A549 treated with DMSO at 1 μM for 4 hours (cell line): ENCODE measurements at places on chromosomes 12 and 14. TPM values are rescaled to one million over a fixed set of nuclear protein-coding genes. Genes with fewer than 3 reads are reported as not detected.

The NANOG gene
- not detected in 5 replicates for total RNA-seq

The CLEC12A gene
- total RNA-seq: not detected in 5 replicates

The KRT78 gene
- 0.07 to 0.19 TPM (median 0.16 TPM) in 3 of 5 replicates, not detected in the others for total RNA-seq

The PKP2 gene
- total RNA-seq: 2.2 to 2.9 TPM (median 2.2 TPM) in 5 replicates

The TDRD9 gene
- total RNA-seq: 0.06 TPM in 1 of 5 replicates, not detected in the others

The RILPL1 gene
- 9.3 to 13.8 TPM (median 12.2 TPM) in 5 replicates for total RNA-seq

The CRADD gene
- 9.6 to 15.8 TPM (median 10.9 TPM) in 5 replicates for total RNA-seq

The POTEM gene
- total RNA-seq: not detected in 5 replicates

The RND1 gene
- 17.0 to 23.9 TPM (median 19.9 TPM) in 5 replicates for total RNA-seq

The GDF3 gene
- total RNA-seq: not detected in 5 replicates

The HOXC6 gene
- 4.5 to 5.5 TPM (median 5.0 TPM) in 5 replicates for total RNA-seq

The MYH6 gene
- not detected in 5 replicates for total RNA-seq

The WSB2 gene
- total RNA-seq: 70.1 to 76.2 TPM (median 74.9 TPM) in 5 replicates

The CMTM5 gene
- not detected in 5 replicates for total RNA-seq

The IL22 gene
- not detected in 5 replicates for total RNA-seq

The SLC16A7 gene
- 0.15 to 0.36 TPM (median 0.23 TPM) in 5 replicates for total RNA-seq

The KLHL33 gene
- not detected in 5 replicates for total RNA-seq

The PLBD1 gene
- total RNA-seq: 4.0 to 6.3 TPM (median 4.7 TPM) in 5 replicates

The C12orf60 gene
- total RNA-seq: 1.4 to 2.2 TPM (median 1.8 TPM) in 5 replicates

The IFNG-AS1 gene
- not detected in 5 replicates for total RNA-seq

The SDR9C7 gene
- total RNA-seq: not detected in 5 replicates

The LAG3 gene
- total RNA-seq: 0.47 to 2.2 TPM (median 1.4 TPM) in 5 replicates

The KLHDC1 gene
- 0.12 to 0.29 TPM (median 0.24 TPM) in 5 replicates for total RNA-seq

The MMP19 gene
- total RNA-seq: 0.06 to 0.24 TPM (median 0.13 TPM) in 5 replicates

The FOXG1 gene
- total RNA-seq: 0.08 to 0.15 TPM (median 0.09 TPM) in 5 replicates

The TRIM9 gene
- total RNA-seq: 8.9 to 10.8 TPM (median 10.1 TPM) in 5 replicates

The FAR2 gene
- not detected in 5 replicates for total RNA-seq

The ITPK1 gene
- 48.1 to 55.1 TPM (median 49.6 TPM) in 5 replicates for total RNA-seq

The RERGL gene
- total RNA-seq: not detected in 5 replicates

The KRT2 gene
- 0.04 TPM in 1 of 5 replicates, not detected in the others for total RNA-seq

The SMOC1 gene
- total RNA-seq: 16.7 to 26.5 TPM (median 21.2 TPM) in 5 replicates

The JPH4 gene
- 0.05 to 0.07 TPM in 2 of 5 replicates, not detected in the others for total RNA-seq

The RGS6 gene
- total RNA-seq: not detected in 5 replicates

The CD9 gene
- total RNA-seq: 229 to 259 TPM (median 235 TPM) in 5 replicates

The FAM222A gene
- total RNA-seq: 3.9 to 7.6 TPM (median 6.5 TPM) in 5 replicates

The HOXC13 gene
- total RNA-seq: 5.4 to 10.5 TPM (median 9.0 TPM) in 5 replicates

The GOLGA5 gene
- 22.9 to 31.6 TPM (median 28.5 TPM) in 5 replicates for total RNA-seq

The SLC17A8 gene
- 0.05 TPM in 1 of 5 replicates, not detected in the others for total RNA-seq

The MMP17 gene
- 10.6 to 15.8 TPM (median 12.6 TPM) in 5 replicates for total RNA-seq

The GALNT16 gene
- total RNA-seq: 2.5 to 4.2 TPM (median 3.6 TPM) in 5 replicates

The KLRD1 gene
- total RNA-seq: not detected in 5 replicates

The CLEC2D gene
- total RNA-seq: 0.37 to 0.81 TPM (median 0.63 TPM) in 5 replicates
